ENCODE measurements at places on chromosomes 7 and 10.
A peak's percentile ranks its signal among the peaks of the same experiment; 100 is the strongest.

- no peak for DNase-seq
Measured at GRCh38 chr10:20108021-20108420, 291.8 kb downstream of the PLXDC2 start.

DNA sequence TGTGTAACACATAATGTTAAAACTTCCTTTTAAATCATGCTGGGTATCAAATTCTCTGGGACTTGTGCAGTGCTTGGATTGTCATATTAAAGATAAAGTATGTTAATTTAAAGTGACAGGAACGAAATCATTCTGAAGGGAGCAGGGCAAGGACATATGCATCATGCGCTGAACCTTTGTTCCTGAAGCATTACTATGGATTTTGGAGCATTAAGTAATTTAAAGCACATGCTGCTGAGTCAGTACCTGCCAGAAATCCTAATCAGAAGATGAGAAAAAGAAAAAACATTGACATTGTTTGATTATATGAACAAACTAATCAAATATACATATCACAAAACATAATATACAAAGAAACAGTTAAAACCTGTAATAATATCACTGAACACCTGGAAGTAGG, 101.4 kb downstream of the MICU1 start:
- DNase-seq: no peak

GRCh38 chr7:128100949-128101713, 69.9 kb upstream of the LRRC4 start:
- DNase-seq: no peak

GRCh38 chr10:79101560-79102497, 33.1 kb downstream of the ZMIZ1 start:
- DNase-seq: no peak

DNA sequence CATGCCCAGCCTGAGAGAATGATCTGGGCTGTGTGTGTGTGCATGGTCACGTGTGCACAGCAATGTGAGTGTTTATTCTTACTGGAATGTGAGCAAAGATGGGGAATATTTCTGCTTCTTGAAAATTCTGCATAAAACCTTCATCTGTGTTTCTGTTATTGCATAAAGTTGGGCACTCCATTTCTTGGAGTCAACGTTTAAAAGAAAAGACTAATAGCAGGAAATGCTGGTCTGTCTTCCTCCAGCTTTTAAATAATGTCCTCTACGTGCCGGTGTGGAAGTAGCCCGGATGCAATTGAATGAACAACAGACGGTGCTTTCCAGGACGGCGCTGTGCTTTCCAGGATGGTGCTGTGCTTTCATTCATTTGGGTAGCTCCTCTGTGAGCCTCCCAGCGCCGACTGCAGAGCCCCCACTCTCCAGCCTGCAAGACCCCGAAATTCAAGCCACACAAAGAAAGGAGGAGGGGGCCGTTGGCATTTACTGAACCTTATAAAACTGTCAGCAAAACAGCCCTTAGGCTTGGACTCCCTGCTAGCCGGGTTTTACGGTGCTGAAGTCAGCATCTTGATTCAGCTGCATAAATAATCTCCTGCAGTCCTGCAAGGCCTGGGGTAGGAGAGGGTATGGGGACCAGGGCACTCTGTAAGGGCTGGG, 158.2 kb upstream of the PRKCQ start:
- DNase-seq: no peak

- no peak for DNase-seq
Measured at GRCh38 chr7:124196519-124196918, 163.7 kb upstream of the TMEM229A start.

GRCh38 chr10:79056736-79057391, 11.9 kb upstream of the ZMIZ1 start:
- no peak for DNase-seq

GRCh38 chr10:11724938-11725776, 17.0 kb upstream of the ECHDC3 start:
- DNase-seq: no peak

GRCh38 chr7:98647326-98647725, 30.2 kb downstream of the NPTX2 start:
- no peak for DNase-seq

- peak; percentile 28 for DNase-seq
Measured at GRCh38 chr7:54541669-54542625, at the start of gene VSTM2A. Gene VSTM2A, plus strand, starts transcription at chr7:54542375. Its CDS starts 356 bp downstream, at chr7:54542731.

DNA sequence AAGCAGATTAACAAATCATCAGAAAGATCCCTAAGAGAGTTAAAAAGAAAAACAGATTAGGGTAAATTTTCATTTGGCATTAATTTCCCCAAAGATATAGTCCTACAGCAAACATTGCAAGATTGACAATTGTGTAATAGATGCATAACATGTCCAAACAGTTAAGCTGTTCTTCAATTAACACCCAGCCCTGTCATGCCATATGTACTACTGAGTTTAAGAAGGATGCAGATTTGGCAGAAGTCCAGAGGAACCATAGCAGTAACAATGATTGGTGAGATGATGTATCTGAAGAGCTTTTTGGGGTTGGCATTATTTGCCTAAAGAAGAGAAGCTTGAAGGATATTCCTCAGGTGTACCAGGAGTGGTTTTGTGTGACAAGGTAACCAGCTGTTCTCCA, 287.6 kb downstream of the LRMDA start:
- DNase-seq: no peak

DNA sequence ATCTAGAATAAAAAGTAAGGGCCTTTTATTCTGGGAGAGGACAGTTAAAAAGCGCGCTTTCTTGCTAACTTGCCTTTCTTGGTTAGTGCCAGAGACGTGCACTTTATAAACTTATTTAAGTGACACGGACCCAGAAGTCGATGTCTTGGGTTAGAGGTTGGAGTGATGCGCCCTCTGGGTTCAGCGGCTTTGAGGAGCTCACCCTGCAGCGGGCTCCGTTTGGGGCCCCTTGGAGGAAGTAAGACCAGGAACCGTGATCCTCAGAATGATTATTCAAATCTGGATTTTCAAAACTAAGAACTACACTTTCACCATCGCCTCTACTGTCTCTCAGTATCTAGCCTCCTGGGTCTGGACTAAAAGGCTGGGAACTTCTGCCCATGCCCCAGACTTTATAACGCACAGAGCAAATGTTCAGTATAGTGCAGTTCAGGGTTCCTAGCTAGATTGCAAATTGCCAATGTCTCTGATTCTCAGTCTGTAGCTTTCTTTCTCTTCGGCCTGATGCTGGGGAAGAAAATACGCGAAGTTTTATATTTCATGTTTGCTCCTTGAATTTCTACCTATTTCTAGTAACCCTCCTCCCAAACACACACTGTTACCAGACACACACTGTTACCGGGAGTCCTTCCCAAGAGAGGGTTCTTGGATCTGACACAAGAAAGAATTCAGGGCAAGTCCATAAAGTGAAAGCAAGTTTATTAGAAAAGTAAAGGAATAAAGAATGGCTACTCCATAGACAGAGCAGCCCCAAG, 18.6 kb upstream of the SMO start:
- no peak for DNase-seq

GRCh38 chr7:142798451-142799436, 28.0 kb downstream of the PRSS2 start:
- DNase-seq: no peak

- DNase-seq: no peak
Measured at GRCh38 chr7:37095122-37095521, 353.5 kb downstream of the ELMO1 start.

- DNase-seq: no peak
Measured at GRCh38 chr10:26491934-26492333, 53.8 kb downstream of the APBB1IP start.

DNA sequence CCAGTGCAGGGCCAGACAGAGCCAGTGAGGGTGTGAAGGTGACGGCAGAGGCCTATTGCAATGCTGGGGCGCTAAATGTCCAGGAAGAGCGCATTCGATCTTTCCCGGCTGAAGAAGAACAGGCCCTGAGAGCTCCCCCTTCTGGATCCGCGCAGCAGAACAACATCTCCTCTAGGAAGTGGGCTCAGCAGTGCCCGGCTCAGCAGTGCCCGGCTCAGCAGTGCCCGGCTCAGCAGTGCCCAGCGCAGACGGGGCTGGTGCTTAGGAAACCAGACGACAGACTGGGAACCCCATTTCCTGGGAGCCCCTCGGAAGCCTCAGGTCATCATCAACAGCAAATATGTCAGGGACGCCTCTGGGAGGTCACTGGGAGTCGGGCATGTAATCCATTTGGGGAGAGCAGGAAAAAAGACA, 4.7 kb upstream of the NOS3 start:
- peak; percentile 76 for DNase-seq

- DNase-seq: no peak
Measured at GRCh38 chr10:16809074-16809718, 8.0 kb downstream of the RSU1 start.

DNA sequence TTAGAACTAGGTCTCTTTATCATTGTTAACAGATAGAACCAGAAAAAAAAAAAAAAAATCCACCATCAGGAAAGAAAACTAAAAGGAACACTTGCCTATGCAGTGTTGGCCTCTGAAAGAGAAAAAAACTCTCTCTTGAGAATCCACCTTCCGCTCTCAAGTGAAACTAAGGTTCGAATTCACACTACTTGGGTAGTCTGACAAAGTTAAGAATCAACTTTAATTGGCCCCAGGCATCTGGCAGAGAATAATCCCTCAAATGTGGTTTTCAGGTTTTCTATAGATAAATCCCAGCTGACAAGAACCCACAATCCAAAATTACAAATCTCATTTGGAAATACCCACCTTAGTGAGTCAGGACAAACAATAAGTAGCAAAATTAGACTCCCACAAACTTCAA, 199.7 kb upstream of the LRRN3 start:
- DNase-seq: no peak

- no peak for DNase-seq
Measured at GRCh38 chr10:109746861-109747260, 176.4 kb downstream of the XPNPEP1 start.

- DNase-seq: no peak
Measured at GRCh38 chr10:1228467-1228975, 172.3 kb downstream of the WDR37 start.

GRCh38 chr7:30327813-30328212, 43.4 kb downstream of the ZNRF2 start:
- DNase-seq: no peak

- DNase-seq: no peak
Measured at GRCh38 chr7:49624611-49625010, 148.8 kb upstream of the VWC2 start.

GRCh38 chr10:73168465-73168803, 515 bp downstream of the FAM149B1 start:
- no peak for DNase-seq

- no peak for DNase-seq
Measured at GRCh38 chr7:116738378-116738777, 66.4 kb downstream of the MET start.

DNA sequence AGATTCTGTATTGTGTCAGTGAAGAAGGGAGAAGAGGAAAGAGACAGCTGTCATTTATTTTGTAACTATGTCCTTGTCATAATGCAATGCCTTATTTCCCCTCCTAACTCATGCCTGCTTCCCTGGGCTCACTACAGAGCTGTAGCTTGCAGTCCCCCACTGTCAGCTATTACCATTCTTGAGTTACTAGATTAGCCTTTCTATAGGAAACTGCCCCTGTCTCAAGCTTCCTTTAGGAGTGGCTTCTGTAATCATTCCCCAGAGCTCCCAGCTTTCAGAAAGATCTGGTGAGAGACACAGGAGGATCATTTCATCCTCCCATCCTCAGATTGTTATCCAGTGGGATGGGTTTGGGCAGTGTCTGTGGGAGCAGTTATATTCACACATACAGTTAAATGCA, 32.4 kb upstream of the SMKR1 start:
- no peak for DNase-seq

DNA sequence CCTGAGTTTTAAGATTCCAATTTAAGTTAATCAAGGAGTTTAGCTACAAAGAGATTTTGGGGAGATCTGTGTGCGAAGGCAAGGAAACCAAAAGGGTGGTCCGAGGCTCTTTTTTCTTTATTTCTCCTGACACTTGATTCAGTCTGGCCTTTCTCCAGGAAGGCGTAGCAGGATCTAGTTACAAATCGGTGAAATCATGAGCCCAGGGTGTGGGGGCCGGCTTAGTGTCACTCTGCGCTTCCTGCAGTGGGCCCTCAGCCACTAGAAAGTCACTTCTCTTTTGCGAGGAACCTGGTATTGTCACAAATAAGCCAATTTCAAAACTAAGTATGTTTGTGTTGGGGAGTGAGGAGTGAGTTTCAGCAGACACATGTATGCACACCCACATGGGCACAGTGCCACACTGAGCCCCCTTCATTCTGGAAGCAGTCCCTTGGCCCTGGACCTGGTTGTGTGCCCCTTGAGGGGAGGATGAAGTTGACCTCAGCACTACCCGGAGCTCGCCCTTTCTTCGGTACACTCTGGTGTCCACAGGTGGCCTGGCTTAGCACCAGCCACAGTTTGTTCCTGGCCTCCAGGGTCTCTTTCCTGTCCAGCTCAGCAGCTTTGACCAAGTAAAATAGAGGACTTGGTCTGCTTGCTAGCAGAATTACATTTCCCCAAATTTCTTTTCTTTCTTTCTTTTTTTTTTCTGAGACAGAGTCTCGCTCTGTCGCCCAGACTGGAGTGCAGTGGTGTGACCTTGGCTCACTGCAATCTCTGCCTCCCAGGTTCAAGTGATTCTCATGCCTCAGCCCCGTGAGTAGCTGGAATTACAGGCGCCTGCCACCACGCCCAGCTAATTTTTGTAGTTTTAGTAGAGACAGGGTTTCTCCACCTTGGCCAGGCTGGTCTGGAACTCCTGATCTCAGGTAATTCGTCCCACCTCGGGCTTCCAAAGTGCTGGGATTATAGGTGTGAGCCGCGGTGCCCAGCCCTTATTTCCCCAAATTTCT, 84.0 kb upstream of the BTBD16 start:
- no peak for DNase-seq

DNA sequence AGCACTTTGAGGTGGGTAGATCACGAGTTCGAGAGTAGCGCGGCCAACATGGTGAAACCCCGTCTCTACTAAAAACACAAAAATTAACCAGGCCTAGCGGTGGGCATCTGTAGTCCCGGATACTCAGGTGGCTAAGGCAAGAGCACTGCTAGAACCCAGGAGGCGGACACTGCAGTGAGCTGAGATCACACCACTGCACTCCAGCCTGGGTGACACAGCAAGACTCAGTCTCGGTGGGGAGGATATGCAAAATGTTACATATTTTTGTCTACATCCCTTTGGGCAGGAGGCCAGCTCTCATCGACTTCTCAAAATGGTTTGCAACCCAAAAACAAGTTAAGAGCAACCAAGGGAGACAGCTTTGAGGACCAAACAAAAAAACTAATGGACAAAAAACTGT, 8.2 kb downstream of the ATE1 start:
- no peak for DNase-seq

GRCh38 chr7:2629746-2630681, 1.8 kb upstream of the TTYH3 start:
- no peak for DNase-seq

DNA sequence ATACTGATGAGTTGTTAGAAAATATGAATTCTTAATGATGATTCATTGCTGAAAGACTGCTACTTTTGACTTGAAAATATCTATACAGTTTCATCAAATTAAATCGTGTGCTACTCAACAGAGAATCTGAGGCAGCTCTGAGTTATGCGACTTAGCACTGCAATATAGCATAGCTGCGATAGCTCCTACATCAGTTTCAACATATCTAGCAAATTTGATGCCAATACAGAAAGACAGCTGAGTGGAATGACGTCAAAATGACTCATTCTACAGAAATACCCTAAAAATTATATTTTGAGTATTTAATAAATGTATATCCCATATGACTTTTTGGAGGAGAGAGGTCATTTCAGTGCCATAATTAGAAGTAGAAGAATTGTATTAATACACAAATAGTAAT, 1.1 kb upstream of the TARP start:
- no peak for DNase-seq
